OCI-M1 (cell line): ENCODE measurements at places on chromosomes 6 and 20.

- no peak for DNase-seq
Observed at GRCh38 chr6:16450821-16451220, 212.4 kb downstream of the GMPR start.

DNA sequence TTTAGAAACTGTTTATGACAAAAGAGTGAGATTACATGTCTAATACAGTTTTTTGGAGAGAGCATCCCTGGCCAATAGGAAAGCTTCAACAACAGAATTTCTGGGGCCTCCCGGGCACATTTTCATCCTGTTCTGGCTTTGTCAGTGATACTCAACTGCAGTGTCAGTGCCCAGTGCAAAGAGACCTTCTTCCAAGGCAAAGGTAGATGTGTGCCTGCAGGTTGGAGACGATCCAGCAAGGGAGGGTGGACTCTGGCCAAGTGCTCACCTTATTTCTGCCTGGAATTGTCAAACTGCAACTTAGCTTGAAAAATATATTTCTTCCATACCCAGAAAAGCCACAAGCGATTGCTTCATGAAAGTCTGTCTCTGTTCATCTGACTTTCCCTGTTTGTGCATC lies 211.6 kb upstream of the SNX9 start:
- no peak for DNase-seq

DNA sequence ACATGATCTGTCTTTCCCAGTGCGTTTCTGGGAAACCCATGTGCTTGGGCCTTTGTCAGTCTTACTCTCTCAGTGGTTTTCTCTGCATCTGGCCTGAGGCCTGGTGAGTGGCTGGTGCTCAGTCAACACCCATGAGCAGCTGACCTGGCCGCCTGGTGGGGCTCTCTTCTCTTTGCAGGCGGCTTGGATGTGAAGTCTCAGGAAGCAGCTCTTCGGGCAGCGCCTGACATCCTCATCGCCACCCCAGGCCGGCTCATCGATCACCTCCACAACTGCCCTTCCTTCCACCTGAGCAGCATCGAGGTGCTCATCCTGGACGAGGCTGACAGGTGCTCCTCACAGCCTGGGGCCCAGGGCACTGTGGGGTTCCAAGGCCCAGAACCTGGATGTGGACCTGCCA lies 10.8 kb downstream of the DDX27 start:
- DNase-seq, result peak; percentile 85

GRCh38 chr20:16477632-16478031 lies 95.6 kb downstream of the KIF16B start:
- DNase-seq, result no peak

DNA sequence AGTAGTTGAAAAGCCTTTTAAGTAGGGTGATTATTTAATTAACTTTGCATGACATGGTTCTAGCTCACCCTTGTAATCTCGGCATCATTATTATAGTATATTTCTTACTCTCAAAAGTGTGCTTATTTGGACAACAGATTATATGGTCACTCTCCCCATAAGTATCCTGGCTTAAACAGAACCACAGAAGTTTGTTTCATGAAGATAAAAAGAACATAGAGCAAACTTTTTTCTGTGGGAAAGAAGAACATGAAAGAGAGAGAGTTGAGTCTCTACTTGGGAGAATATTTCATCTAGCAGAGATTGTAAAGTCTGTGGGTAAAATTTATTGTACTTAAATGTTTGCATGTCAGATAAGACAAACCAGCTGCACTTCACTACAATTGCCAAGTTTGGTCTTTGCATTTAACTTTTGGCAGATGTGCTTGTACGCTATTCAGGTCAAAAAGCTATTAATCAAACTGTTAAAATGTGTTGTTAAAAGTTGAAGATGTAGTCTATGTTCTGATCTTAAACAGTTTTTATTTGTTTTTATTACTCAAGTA lies 33.4 kb upstream of the PRIM2 start:
- DNase-seq, result peak; percentile 13

DNA sequence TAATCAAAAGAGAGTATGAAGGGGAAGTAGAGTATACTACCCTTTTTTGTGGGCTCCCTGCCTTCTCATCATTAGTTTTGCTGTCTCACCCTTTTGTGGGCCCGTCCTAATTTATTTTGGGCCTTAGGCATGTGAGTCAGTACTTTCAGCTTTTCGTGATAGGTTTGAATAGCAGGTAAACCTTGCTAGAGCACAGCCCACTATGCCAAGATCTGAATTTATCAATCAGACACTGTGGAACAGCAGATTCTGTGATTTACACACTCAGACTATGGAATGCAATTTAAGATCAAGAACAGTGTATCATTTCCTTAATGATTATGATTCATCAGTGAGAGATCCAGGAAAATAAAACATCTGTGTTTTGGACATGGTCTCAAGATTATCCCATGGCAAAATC lies 1117.1 kb downstream of the KHDRBS2 start:
- DNase-seq, result no peak

- DNase-seq, result no peak
Observed at GRCh38 chr6:12580290-12580689, 136.3 kb upstream of the PHACTR1 start.

- DNase-seq, result no peak
Observed at GRCh38 chr6:168545428-168545827, 104.4 kb downstream of the SMOC2 start.

DNA sequence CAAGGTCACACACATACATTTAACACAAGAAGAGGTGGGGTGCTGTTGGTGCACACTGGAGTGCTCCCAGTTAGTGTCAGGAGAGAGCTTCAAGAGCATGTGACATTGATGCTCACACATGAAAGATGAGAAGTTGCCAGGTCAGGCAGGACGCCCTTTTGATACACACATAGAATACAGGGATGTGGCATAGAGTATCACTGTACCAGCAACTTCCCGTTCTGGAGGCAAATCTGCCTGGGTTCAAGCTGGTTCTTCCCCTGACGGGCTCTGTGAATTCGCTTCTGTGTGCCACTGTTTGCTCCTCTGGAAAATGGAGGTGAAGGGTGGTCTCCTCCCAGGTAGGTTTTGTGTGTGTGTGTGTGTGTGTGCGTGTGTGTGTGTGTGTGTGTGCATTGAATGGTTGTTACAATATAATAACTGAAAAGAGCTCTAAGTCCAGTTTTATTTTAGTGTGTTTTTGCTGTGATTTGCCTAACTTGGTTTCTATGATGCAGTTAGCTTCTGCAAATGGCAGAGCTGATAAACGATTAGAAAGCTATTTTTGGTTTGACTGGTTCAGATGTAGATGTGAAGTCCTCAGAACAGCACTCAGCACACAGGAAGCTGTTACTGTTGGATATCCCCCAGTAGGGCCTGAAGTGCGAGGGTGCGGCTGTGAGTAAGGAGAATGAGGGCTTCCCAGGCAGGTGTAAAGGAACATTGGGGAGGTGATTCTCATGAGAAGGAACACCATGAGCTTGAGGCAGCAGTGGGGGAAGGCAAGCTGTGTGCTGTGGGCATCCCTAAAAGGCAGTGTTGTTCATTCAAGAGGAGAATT lies 53.4 kb downstream of the HIVEP1 start:
- DNase-seq, result no peak

GRCh38 chr20:10686356-10687133 lies 12.7 kb upstream of the JAG1 start:
- no peak for DNase-seq

DNA sequence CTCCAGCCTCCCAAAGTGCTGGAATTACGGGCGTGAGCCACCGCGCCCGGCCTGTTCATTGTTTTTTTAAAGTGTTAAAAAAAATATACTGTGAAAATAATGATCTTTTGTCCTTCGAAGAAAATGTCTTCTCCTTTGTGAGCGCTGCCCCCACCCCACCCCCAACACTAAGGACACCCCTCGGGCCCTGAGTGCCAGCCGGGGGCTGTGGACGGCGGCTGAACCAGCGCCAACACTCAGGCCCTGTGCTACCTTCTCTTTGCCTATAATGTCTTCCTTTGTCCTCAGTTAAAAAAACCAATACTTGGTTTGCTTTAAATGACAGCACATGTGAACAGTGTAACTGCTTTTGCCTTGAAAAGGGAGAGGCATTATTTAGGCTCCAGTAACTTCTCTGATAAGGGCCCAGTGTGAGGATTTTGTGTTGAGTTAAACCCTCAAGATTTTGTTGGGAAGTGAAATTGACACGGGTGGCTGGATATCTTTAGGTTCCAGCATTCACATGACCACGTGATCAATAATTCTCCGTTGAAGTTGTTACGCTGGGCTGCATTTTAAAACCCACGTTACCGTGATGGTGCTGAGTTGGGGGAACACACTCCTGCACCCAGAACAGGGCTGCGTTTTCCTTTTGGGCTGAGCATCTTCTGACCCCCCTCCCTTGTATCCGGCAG lies 9.5 kb upstream of the ADRM1 start:
- DNase-seq, result no peak

- DNase-seq, result no peak
Observed at GRCh38 chr20:13687815-13688214, 49.1 kb upstream of the TASP1 start.

DNA sequence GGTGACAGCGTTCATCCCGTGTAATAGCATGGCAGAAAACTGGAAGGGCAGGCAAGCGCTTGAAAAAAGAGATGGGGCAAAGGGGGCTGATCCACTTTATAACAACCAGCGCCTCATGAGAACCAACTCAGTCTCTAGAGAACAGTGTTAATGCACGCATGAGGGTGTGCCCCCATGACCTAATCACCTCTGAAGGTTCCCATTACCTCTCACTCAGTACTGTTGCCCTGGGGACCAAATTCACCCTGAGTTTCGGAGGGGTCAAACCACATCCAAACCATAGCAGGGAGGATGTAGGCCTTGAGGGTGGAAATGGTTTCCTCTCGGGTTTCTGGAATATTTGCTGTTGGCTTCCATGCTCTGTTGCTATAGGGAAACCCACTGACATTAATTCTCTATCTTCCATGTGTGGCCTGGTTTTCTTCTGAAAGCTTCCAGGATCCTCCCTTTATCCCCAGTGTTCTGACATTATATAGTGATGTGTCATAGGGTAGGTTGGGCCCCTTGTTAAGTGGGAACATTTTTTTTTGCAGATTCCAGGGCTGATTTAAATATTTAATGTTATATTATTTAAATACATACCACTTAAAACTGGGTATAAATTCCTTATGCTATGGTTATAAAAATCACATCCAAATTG lies 65.2 kb downstream of the PPP1R14C start:
- DNase-seq, result no peak

DNA sequence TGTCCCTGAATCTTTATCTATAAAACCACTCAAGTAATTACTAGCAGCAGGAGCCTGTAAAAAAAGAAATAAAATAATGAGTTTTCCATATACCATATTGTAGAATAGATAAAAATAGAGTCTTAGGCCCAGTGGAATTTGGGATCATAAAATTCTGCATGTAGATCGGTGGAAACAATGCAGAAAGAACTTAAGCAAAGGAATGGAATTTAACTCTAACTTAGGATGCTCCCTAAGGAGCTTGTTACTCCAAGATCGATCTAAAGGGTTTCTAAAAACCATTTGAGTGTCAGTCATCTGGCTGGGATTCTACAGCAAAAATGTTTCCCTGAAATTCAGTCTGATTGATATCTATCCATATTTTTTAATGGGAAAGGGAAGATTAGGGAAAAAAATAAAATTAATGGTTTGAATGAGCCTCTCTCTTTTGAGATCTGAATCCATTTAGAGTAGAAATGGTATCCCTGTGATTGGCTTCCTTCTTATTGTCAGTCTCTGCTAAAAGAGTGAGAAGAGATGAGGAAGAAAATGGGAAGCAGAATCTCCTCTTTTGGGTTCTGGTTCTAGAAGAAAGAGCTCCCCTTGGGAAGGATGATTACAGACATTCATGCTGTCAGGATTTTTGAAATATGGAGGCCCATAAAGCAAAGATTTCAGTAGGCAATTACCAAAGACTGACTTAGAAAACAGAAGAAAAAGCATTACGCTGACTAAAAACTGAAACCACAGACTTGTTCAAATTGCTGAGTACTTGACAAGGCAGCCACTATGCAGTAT lies 564.3 kb upstream of the MARCKS start:
- DNase-seq, result no peak

GRCh38 chr20:50996901-50997865 lies 25.7 kb downstream of the KCNG1 start:
- no peak for DNase-seq

DNA sequence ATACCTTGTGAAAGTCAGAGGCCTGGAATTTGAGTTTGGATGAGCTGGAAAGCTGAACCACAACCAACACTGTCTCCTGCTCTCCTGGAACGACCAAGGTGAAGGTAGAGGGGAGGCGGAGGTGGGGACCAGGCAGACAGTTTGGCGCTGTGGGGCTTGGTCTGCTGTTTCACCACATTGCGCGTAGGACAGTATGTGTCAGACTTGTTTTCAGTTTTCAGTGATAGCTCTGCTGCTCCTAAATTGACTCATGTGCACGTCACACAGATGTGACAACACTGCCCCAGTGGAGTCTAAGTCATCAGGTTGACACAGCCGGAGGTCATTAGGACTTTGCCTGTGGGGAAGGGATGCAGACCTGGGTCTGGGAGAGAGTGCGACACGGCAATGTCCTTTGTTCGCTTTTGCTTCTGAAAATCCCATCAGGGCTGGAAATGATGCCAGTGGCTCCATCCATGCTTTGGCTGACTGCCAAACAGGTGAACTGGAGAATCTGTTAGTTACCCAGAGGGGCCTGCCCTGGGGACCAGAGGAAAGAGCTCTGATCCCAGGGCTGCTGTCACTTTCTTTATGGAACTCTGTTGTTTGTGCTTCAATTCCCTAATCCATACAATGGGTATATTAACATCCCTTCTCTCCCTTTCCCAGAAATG lies 255.5 kb downstream of the CDC5L start:
- no peak for DNase-seq

DNA sequence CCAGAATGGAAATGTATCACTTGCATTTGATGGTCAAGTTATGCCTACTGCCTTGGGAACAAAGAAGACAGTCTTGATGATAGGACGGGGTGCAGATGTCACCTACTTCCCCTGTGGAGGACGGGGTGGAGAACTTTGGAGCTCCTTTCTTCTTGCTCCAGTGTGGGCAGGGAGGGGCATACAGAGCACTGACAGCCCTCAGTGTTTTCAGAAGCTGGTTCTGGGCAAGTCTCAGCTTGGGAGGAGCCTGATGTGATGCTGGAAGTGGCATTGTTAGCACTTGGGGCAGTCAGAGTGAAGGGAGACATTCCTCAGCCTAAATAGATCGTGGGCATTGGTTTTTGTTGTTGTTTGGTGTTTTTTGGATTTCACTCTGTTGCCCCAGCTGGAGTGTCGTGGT lies 59.7 kb downstream of the SYNJ2 start:
- DNase-seq, result no peak

DNA sequence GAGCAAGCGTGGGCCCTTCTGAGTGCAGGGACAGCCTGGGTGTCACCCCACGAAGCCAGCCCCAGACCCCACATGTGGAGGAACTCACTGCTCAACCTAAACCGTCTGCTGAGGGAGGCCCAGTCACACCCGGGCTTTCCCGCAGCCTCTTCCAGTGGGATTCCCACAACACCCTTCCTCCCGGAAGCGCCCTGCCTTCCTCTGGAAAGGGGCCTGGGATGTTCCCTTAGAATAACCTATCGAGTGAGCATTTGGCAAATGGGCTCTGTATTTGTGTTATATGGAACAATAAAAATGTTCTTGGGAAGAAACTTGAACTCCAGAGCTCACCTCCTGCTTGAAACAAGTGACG lies 100.0 kb upstream of the DUSP22 start:
- no peak for DNase-seq

GRCh38 chr6:106889692-106890091 lies 84.8 kb downstream of the CD24 start:
- DNase-seq, result peak; percentile 85
